Vagina (tissue), 2 donors: ENCODE measurements at places on chromosomes 5 and 9. TPM values are rescaled to one million over a fixed set of nuclear protein-coding genes. Genes with fewer than 3 reads are reported as not detected.

DNA sequence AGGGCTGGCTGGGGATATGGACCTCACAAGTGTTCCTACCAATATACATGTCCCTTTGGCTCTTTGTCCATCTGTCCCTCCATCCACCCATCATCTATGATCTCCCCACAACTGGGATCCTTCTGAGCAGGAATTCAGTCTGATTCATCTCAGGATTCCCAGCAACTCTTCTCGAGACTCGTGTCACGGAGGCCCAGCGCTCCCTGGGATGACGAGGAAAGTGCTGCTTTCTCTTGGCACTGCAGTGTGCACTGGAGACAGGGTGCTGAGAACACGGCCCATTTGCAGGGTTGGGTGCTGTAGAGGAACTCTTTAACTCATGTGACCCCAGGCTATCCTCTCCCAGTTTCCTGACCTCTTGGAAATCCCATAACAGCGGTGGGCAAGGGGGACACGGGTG lies 72.9 kb downstream of the ANGPTL2 start:
- DNase-seq: peak; percentile 67

- no peak for DNase-seq
Observed at GRCh38 chr5:59847586-59847985, 45.9 kb downstream of the PDE4D start.

DNA sequence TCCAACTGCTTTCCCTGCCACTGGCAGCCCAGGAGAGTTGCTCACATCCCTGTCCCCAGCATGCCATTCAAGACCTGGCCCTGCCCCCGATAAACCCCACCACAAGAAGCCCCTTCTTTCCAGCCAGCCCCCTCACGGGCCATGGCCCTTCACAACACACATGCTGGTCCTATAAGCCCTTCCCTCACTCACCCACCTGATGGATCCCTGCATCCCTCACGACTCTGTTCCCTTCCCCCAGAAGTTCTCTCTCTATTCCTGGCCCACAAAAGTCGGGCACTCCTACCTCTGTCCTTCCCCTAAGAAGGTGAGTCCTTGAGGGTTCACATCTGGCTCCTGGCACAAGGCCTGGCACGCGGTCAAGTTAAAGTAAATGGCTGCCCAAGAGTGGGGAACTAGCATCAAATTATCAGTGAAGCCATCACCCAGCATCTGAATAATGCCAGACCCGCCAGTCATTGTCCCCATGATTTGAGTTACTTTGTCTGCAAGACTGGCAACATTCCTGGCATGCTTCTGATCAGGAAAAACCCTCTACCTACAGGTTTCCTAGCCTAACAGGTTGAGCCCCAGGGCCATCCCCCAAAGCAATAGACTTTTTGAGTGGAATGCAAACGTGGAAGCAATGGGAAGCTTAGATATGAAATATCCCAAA lies 65.9 kb downstream of the CRB2 start:
- no peak for DNase-seq

DNA sequence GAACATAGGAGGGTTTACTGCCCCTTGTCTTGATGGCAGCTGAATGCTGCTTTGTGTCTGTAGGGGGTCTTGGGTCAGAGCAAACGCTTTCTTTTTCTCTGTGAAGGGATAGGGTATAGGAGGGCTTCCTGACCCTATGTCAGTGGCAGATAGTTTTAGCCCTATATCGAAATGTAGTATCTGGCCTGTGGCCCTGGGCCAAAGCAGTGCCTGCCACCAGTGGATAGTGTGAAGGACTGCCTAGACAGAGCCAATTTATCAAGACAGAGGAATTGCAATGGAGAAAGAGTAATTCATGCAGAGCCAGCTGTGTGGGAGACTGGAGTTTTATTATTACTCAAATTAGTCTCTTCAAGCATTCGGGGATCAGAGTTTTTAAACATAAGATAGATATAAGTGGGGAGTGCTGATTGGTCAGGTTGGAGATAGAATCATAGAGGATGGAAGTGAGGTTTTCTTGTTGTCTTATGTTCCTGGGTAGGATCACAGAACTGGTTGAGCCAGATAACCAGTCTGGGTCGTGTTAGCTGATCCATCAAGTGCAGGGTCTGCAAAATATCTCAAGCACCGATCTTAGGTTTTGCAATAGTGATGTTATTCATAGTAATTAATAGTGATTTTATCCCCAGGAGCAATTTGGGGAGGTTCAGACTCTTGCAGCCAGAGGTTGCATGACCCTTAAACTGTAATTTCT lies 178.5 kb downstream of the GDNF start:
- DNase-seq: no peak

DNA sequence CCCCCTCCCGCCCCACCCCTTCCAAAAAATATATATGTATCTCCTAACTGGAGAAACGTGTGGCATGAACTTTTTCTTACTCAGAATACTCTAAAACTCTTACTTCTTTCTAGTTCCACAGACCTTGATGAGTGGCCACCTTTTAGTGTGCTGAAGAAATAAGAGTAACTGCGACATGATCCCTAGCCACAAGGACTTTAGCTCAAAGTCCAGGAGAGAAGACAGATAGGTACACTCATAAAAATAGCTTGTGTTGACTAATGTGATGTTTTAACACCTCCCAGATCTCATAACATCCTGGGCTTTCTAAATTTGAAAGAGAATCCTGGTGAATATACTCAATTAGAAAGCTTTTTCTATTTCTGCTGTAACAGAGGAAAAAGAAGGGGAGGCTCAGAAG lies 1005.0 kb upstream of the DMAC1 start:
- no peak for DNase-seq

DNA sequence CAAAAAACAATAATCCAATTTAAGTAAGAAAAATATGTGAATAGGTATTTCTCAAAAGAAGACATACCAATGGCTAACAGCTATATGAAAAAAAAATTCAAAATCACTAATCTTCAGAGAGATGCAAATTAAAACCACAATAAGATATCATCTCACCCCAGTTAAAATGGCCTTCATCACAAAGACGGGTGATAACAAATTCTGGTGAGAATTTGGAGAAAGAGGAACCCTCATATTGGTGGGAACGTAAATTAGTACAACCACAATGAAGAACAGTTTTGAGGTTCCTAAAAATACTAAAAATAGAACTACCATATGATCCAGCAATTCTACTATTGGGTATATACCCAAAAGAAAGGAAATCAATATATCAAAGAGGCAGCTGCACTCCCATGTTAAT lies 94.3 kb downstream of the TMEM167A start:
- no peak for DNase-seq

- no peak for DNase-seq
Observed at GRCh38 chr5:43390471-43390870, 21.7 kb downstream of the CCL28 start.

Gene CENPK
- 3.4 TPM for total RNA-seq

DNA sequence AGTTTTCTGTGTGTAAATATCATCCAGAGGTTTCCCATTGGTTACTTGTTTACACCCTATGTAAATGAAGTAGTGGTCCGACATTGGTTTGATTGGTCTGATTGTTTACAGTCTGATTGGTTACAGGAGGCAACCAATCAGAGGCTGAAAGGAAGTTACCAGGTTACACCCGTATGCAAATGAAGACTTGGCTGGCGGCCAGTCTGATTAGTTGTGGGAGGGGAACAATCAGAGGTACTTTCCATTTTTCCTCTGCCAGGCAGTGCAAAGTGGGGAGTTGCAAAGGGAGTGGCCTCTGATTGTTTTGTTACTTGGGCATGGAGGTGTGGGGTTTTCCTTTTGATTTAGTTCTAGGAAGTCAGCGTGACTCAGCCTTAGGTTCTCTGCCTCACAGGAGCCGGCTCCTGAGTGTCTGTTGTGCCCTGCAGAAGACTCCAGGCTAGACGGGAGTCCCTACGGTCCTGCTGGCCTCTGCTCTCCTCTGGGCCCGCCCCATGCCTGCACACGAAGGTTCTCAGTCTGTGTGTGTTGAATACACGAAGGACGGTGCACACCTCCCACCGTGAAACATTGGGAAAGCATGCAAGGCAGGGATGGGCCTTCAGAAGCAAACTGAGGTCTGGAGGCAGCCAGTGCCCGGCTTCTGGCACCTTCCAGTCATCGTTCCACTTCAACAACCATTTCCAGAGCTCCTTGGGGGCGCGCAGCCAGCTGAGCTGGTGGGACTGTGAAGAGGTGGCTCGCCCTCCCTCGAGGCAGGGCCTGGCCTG lies 42.9 kb downstream of the OLFM1 start:
- DNase-seq: no peak

DNA sequence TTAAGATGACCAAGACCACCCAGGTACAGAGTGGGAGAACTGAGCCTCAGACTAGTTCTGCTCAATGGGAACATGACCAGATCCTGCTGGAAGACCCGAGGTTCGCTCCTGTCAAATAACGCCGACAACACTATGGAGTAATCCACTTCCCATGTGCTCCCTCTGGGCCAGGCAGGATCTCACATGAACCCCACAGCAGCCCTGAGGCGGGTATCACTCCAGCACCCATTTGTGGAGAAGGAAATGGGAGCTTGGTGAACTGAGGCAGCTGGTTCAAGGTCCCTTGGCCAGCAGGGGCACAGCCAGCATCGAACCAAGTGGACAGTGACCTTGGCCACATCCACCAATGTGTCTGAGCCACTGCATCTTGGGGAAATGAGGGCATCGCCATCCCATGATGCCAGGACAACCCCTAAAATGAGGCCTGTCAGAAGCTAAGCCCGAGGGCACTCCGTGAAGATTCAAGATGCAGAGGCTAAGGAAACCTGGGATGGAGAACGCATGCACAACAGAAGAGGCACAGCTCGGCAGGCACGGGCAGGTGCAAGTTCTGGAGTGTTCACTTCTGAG lies 8.5 kb downstream of the ANKS6 start:
- DNase-seq: peak; percentile 60

GRCh38 chr5:52328220-52328806 lies 459.4 kb upstream of the ITGA1 start:
- DNase-seq: no peak

- no peak for DNase-seq
Observed at GRCh38 chr5:88675708-88676636, 207.0 kb downstream of the MEF2C start.

Gene GPR21
- not detected for total RNA-seq
